ENCODE measurements at places on chromosomes 12 and 14.

- no peak for DNase-seq
Measured at GRCh38 chr12:1288333-1288732, 297.3 kb downstream of the ERC1 start.

GRCh38 chr14:88452231-88452630 lies 66.8 kb downstream of the SPATA7 start:
- no peak for DNase-seq

GRCh38 chr12:2097617-2098016 lies 44.8 kb downstream of the CACNA1C start:
- DNase-seq: no peak

GRCh38 chr12:45883187-45883586 lies 107.2 kb downstream of the SCAF11 start:
- no peak for DNase-seq

DNA sequence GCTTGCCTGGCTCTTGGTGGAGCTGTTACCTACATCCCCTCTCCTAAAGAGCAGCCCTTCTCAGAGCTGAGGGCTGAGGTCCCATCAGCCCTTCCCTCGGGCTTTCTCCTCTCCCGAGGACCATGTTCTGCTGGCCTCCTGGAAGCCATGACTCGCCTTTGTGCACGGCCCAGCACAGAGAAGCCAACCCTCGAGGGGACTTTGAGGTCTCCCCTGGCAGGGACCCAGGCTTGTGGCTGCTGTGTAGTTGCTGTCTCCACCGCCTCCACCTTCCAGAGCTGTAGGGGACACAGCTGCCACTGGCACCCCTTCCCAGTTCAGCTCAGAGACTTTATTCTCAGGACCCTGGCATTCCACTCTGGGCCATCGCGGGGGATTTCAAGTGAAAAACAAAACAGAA lies 22.9 kb upstream of the CCND2 start:
- no peak for DNase-seq

- DNase-seq: no peak
Measured at GRCh38 chr12:52860102-52860823, 11.5 kb upstream of the KRT78 start.

All from left forelimb (tissue), 1 donor.